ENCODE measurements at places on chromosomes 4 and X.
A peak's percentile ranks its signal among the peaks of the same experiment; 100 is the strongest.

GRCh38 chr4:25890571-25891485, 23.2 kb upstream of the SMIM20 start:
- DNase-seq: peak; percentile 63

GRCh38 chr4:185573651-185574199, 38.4 kb upstream of the PDLIM3 start:
- peak; percentile 68 for DNase-seq

DNA sequence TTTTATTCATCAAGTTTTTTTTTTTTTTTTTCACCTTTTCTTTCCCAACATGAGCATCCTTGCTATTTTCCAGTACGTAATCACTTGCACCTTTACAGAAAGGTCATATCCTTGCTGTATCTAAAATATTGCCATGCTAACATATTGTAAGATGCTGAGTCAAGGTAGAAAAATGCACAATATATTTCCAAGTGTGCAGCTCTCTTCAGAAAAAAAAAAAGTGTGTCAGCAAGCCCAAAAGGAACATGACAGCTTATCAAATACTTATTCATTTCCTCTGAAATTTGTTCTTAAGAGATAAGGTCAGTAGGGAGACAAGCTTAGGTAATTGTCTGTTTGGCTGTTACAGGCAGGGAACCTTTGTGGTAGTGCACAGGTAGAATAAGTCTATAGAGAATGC, 27.0 kb downstream of the SH2D1A start:
- DNase-seq: no peak

DNA sequence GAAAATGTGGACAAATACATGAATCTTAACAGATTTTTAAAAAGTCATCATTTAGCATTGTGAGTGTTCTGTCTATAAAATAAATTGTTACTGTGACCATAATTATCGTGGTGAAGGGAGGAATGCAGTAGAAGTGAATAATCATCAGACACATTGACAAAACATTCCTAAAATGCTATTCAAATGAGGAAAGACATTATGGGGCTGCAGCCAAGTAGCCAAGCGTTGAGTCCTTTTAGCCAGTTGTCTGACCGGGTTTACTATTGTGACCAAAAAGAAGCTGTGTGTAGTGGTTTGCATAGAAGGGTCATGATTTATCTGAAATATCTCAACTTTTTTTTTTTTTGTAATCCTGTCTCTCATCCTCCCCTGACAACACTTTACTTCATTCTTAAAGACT, 19.5 kb downstream of the WWC2 start:
- DNase-seq: no peak
